NCI-H446 (cell line): ENCODE measurements at places on chromosomes 7 and 10.

DNA sequence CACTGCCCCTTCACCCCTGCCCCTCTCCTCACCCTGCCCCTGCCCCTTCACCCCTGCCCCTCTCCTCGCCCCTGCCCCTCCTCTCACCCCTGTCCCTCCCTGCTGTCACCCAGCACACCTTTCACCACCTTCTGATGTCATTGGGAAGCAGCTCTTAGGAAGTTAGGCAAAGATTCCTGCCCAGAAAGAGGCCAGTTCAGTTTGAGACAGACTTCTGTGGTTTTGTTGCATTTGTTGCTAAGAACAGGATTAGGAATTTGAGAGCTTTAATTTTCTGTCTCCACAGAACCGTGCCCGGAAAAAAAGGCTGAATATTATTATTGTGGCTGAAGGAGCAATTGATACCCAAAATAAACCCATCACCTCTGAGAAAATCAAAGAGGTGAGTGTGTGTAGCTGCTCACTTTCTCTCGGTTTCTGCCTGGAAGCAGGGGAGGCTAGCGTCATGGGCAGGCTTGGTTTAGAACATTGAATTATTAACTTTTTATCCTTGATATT lies 39.6 kb downstream of the PFKP start:
- no peak for DNase-seq

- no peak for DNase-seq
Measured at GRCh38 chr10:10396601-10397000, 621.1 kb upstream of the CELF2 start.

GRCh38 chr7:106001886-106002285 lies 38.8 kb downstream of the CDHR3 start:
- DNase-seq = no peak

GRCh38 chr7:124032369-124033094 lies at the start of gene TMEM229A:
Gene TMEM229A, minus strand, starts transcription at chr7:124033067. Its CDS starts 64 bp downstream, at chr7:124033003.
- DNase-seq = no peak

GRCh38 chr10:102227050-102227449 lies 951 bp downstream of the ELOVL3 start:
- no peak for DNase-seq

- no peak for DNase-seq
Measured at GRCh38 chr7:29881724-29882123, 75.4 kb downstream of the WIPF3 start.

DNA sequence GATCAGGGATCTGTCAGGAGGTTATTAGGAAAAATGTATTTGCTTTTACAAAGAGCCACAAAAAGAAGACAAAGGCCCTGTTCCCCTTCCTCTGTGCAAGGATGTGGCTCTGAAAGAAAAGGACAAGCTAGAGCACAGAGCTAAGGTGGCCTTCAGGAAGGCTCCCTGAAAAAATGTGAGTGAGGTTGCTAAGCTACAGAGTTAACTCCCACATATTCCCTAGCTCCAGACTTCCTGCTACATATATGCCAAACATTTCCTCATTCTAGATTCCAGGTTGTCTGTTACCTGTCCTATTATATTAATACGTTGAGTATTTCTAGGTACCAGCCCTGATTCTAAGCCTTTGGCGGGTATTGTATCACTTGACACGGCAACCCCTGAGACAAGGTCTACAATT lies 369.0 kb downstream of the PARD3 start:
- DNase-seq = no peak

GRCh38 chr10:55104738-55105137 lies 303.7 kb upstream of the PCDH15 start:
- no peak for DNase-seq

DNA sequence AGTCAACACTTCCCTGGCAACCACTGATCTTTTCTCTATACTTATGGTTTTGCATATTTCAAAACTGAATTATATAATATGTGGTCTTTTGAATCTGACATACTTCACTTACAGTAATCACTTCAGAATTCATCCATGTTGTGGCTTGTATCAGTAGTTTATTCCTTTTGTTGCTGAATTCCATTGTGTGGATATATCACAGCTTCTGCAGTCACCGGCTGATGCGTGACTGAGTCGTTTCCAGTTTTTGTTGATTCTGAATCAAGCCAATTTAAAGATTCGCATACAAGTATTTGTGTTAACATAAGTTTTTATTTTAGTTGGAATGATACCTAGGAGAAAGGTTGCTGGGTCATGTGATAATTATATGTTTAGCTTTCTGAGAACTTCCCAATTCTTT lies 672.5 kb upstream of the ANKRD30A start:
- no peak for DNase-seq

DNA sequence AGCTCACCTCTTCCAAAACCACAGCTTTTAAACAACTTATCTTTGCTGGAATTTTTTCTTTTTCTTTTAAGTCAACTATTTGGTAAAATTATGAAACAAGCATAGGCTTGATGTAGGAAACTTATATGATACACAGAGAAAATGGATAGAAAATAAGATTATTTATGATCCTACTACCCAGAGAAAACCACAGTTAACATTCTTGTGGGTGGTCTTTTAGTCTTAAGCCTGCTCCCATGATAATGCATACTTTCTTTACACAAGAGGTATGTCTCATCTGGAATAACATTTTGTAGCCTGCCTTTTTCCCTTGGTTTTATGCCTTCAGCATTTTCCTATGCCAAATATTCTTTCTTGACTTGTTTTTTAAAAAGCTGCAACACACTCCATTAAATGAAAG lies 21.4 kb downstream of the PLPP4 start:
- DNase-seq = no peak

- no peak for DNase-seq
Measured at GRCh38 chr10:50431791-50432190, 180.5 kb upstream of the ASAH2 start.

- DNase-seq = no peak
Measured at GRCh38 chr10:34587002-34587679, 228.0 kb downstream of the PARD3 start.

- DNase-seq = no peak
Measured at GRCh38 chr7:9240001-9240400, 806.6 kb downstream of the NXPH1 start.

DNA sequence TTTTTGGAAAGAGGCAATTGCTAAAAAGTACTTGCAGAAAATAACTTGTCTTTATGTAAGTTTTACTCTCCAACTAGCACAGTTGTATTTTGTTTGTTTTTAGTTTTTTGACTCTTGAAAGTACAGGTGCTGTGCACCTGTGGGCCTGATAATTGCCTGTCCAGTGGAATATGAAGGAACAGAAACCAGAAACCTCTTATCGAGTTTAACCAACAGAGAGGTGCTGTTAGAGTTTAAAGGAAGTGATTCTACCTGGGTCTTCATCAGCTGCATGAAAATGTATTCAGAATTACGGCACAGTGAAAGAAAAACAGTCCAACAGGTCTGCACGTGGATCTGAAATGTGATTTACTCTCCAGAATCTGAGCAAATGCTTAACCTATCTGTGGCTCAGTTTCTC lies 326.6 kb upstream of the POM121L12 start:
- no peak for DNase-seq

- DNase-seq = peak; percentile 50
Measured at GRCh38 chr10:114623661-114624294, 34.3 kb downstream of the ABLIM1 start.

GRCh38 chr7:45150199-45150598 lies 7.4 kb upstream of the RAMP3 start:
- no peak for DNase-seq

DNA sequence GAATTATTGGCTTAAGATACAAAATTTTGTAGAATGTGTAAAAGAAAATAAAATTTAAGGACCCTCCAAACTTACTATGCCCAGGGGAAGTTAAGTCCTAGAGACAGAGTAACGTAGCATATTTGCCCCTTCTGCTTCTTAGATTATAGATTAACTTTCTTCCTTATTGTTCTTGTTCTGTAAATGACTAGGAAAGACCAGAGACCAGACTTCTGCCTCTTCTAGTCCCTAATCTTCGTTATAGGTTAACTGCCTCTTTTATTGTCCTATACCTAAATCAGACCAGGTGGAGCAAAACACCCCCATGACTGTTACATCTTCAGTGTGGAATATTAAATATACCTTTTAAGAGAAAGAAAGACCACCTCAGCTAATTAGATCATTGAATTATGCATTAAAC lies 160.5 kb downstream of the PHTF2 start:
- no peak for DNase-seq

DNA sequence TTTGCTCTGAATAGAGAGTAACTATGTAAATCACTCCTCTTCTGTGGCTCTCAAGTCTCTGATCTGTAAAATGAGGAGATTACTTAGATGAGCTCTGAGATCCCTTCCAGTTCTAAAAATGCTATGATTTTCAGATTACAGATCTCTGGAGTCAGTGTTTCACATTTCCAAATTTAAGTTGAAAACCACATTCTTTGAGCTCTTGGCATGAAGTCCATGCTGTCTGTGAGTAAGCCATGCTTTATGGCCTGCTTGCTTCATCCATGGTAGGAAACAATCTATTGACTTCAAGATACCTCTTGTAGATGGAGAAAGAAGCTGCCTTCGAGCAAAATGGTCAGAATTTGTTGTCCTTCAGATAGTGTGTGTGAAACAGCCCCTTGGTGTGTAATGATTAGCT lies 64.9 kb downstream of the CELF2 start:
- no peak for DNase-seq

DNA sequence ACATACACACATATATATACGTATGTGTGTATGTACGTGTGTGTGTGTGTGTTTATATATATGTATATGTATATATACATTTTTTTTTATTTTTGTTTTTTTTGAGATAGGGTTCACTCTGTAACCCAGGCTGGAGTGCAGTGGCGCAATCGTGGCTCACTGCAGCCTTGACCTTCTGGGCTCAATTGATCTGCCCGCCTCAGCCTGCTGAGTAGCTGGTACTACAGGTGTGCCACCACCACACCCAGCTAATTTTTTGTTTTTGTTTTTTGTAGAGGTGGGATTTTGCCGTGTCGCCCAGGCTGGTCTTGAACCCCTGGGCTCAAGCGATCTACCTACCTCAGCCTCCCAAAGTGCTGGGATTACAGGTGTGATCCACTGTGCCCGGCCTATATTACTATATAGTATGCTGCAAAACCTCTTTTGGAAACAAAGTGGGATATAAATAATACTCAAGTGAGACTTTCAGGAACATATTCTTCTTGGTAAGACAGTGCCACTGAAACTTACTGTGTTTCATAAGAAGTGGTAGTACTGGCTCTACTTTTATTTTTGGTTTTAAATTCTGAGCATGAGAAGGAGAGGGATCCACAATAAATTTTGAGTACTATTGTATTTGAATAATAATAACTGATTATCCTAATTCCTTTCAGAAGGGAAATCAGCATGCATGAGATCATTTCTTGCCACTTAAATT lies 51.0 kb downstream of the MLLT10 start:
- DNase-seq = no peak

DNA sequence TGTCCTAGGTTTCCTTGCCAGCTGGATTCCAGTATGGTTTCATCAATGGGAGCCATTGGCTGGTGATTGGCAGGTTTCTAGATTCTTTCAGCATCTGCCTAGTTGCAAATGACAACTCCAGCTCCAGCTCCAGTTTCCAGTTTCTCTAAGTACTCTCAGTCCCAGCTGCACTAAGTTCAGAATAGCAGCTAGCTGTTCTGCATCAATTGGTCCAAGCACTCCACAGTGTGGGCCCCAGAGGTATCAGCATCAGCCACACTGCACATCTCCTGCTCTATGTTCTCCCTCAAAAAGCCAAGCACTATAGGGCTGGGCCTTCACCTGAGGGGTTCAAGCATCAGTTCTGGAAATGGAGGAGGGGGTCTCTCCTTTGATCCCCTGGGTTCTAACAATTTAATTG lies 143.4 kb downstream of the VPS50 start:
- no peak for DNase-seq

- peak; percentile 80 for DNase-seq
Measured at GRCh38 chr7:5704534-5704922, 76.9 kb downstream of the RNF216 start.

- DNase-seq = no peak
Measured at GRCh38 chr7:129191272-129191671, 2.8 kb downstream of the SMO start.

GRCh38 chr7:139613971-139614411 lies 90.5 kb downstream of the CLEC2L start:
- DNase-seq = no peak

DNA sequence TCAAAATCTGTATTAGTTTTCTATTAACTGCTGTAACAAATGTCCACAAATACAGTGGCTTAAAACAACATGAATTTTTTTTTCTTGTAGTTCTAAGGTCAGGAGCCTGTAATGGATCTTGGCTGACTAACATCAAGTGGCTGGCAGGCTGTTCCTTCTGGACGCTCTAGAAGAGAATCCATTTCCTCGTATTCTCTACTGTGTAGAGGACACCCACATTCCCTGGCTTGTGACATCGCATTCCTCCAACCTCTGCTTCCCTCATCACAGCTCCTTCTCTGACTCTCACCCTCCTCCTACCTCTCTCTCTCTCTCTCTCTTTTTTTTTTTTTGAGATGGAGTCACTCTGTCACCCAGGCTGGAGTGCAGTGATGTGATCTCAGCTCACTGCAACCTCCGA lies 4.8 kb upstream of the CALHM1 start:
- no peak for DNase-seq

DNA sequence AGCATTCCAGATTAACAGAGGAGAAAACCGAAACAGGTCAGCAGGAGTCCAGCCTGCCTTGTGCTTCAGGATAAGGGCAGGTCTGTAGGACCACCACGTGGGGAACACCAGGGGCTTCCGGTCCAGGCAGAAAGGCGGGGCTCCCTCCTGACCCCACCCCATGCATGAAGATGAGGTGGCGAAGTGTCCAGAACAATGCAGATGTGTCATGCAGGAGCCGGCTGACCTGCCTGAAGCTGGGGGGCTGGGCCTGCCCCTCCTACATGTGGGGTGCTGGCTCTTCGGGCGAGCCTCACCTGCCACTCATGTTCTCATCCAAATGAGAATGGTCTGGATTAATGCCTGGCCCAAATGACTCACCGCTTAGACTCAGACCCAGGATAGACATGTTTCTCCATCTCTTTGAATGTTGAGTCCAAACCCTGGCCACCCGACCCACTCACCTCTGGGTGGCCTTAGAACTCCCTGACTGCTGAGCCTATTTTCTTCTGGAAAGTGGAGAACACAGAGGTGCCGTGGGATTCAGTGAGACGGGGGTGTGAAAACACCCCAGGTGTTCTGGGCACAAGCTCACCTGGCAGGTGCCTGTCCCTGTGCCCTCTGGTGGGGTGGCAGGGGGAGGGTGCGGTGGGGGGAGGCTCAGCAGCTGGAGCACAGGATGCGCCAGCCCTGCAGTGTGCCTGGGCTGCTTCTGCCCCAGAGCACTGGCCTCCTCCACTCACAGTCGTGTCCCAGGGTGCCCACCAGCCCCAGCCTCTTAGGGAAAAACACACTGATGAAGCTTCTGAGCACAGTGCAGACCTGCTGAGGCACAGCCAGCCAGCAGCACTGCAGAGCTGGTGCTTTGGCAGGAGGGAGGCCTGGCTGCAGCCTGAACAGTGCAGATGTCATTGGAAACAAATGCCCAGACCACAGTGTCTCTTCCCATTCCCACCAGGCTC lies 55.2 kb upstream of the GDF10 start:
- DNase-seq = no peak

GRCh38 chr7:31457551-31457950 lies 56.3 kb upstream of the ITPRID1 start:
- DNase-seq = no peak

DNA sequence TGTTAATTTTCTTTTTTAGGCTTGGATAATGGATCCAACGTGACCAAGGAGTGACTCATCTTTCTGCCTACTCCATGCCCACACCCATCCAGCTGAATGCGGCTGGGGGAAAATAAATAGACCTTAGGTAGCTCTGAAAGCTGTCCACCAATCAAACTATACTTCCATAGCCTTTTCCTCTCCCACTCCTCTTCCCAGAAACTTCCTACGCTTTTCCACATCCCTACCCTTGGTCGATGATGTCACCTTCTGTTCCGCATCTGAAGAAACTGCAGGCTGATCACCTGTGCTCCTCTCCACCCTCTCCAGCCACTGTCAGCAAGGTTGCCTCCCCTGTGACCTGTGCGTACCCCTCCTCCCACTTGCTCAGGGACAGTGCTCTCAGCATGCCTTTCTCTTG lies 359.8 kb upstream of the KLF6 start:
- DNase-seq = no peak
